ENCODE measurements at places on chromosomes 6 and 20. TPM values are rescaled to one million over a fixed set of nuclear protein-coding genes. Genes with fewer than 3 reads are reported as not detected.

The HLA-DOB gene
- total RNA-seq, result not detected

The NKAPL gene
- 3.1 TPM for total RNA-seq

The OR2J3 gene
- not detected for total RNA-seq

The POU5F1 gene
- total RNA-seq, result 0.93 TPM

The THBD gene
- total RNA-seq, result 49.6 TPM

The SIRPD gene
- total RNA-seq, result 0.42 TPM

The KIAA1586 gene
- 14.4 TPM for total RNA-seq

The SLC17A1 gene
- not detected for total RNA-seq

The CPNE5 gene
- 2.8 TPM for total RNA-seq

The CAGE1 gene
- total RNA-seq, result not detected

The SNAP25 gene
- total RNA-seq, result 0.29 TPM

The MUCL3 gene
- not detected for total RNA-seq

The TXLNB gene
- 0.61 TPM for total RNA-seq

The POFUT1 gene
- total RNA-seq, result 40.9 TPM

The CYP21A2 gene
- total RNA-seq, result 0.45 TPM

The PEX3 gene
- total RNA-seq, result 15.4 TPM

The RSPO4 gene
- total RNA-seq, result not detected
